ENCODE measurements at places on chromosomes 11 and 22.

- DNase-seq = no peak
These were observed 345.9 kb downstream of the MIAT start for GRCh38 chr22:27003297-27003696.

DNA sequence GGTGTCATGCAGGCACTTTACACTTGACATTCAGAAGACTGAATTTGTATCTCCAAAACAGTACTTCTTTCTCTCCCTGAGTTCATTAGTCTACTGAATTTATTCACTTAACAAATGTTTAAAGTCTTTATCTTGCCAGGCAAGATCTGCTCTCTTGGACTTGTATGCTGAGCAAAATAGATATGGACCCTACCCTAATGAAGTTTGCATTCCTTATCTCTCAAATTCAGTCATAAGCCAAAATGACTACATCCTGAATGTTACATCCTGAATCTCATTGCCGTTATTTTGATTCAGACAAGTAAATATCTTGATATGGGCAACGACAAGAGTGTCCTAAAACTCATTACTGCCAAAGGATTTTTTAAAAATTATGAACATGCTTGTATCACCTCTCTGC lies 29.7 kb downstream of the FAR1 start:
- DNase-seq = no peak

GRCh38 chr22:20741008-20741633 lies 32.8 kb upstream of the SERPIND1 start:
- no peak for DNase-seq

DNA sequence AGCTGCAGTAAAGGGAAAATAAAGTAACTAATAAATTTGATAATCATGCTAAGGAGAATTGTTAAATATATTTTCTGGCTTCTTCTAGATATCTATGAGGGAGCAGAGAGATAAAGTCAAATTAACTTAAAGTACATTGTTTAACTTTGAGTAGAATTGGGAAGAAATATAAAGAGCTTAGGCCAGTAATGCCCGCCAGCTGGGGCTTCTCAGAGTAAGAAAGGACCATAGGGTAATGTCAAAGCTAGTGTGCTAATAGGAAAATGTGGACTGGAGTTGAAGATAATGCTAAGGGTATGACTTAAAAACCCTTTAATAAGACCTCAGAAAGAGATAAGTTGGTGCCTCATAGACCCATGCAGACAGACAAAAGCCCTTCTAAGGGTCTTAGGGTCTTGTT lies 411.6 kb upstream of the ANO3 start:
- no peak for DNase-seq

GRCh38 chr11:70736461-70736860 lies 338.1 kb downstream of the CTTN start:
- DNase-seq = no peak

DNA sequence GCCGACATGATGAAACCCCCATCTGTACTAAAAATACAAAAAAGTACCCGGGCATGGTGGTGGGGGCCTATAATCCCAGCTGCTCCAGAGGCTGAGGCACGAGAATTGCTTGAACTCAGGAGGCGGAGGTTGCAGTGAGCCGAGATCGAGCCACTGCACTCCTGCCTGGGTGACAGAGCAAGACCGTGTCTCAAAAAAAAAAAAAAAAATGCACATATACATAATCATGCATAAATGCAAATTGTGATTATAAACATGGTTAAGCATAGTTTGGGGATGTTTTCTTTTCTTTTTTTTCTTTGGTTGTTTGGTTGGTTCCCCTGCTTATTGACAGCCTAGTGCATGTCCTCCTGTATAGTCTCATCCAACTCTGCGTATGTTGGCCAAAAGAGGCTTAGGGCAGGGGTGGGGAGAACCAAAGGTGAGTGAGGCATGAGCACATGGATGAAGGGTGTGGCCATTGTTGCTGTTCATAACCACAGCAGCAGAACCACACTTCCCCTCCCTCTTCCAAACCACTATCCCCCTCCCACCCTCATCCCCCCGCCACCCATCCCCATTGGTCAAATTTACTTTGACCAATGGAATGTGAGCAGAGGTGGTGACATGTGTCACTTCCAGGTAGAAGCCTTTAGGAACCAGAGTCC lies 6.9 kb upstream of the VPS37C start:
- no peak for DNase-seq

GRCh38 chr22:23128269-23129108 lies 13.3 kb downstream of the RSPH14 start:
- peak; percentile 24 for DNase-seq

DNA sequence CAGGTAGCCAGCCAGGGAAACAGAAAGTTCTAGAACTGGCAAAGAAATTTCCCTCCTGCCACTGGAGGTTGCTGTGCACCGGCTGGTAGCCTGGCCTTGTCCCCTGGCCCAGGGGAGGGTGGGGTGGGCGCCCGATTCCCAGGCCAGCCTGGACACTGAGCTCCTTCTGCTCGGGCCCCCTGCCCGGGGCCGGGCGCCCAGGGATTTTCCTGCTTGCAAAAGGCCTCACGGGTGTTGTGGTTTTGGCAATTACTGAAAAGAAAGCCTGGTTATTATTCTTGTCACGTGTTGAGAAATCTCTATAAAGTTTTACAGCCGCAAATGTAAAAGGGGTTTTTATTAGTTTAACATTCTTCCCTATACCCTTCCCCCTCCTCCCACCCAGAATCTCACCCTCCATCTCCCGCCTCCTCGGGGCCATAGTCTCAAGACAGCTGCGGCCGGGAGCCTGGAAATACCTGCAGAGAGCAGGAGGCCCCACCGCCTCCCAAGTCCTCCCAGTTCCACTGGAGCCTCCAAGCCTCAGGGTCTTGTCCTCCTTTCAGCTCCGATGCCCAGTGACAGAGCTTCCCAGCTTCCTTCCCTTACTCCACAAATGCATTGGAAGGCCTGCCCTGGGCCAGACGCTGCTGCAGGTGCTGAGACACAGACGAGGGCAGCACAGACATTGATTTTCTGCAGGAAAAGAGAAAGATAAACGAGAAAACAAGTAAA lies 1515.6 kb downstream of the TBC1D22A start:
- DNase-seq = no peak

- DNase-seq = no peak
These were observed 72.4 kb upstream of the TMEM45B start for GRCh38 chr11:129743112-129743815.

Data from NCI-H1930 (cell line).